ENCODE measurements at places on chromosomes 13 and 19.

DNA sequence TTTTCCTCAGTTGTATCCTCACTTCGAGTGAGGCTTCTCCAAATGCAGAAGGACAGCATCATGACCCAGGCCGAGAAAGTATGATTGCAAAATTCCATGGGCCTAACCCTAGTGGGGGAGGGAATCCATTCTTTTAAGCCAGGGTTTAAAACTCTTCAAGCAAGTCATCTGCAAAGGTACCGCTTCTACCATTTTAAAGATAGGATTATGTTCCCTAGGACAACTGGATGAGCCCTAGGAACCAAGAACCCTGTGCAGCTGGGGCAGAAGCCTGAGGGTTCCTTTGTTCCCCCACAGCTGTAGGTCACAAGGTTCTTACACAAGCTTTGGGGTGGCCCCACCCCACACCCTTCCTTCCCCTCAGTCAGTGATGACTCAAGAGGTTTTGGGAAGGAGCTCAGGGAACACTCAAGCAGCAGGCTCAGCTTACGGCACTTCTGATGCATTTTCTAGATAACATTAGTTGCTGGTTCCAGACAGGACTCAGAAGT lies 13.5 kb downstream of the ARL11 start:
- no peak for DNase-seq

- no peak for DNase-seq
Observed at GRCh38 chr13:50780201-50781015, 63.1 kb downstream of the DLEU7 start.

GRCh38 chr13:78085434-78086225 lies 167.0 kb upstream of the EDNRB start:
- no peak for DNase-seq

DNA sequence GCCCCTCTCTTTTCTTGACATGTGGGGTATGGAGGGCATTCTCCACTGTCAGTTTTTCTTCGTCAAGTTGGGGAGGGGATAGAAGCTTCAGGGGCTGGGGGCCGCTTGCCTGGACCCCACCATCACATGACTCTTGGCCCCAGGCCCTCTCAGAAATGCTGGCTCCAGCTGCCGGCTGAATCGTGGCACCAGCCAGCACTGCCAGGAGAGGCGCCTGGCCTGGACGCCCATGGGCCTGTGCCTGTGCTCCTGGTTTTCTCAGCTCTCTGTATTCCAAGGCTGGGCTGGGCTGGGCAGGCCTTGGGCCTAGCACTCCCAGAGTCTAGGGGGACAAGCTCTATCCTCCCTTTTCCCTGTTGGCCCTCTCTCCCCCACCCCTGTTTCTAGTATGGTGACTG lies 38.6 kb downstream of the LYL1 start:
- no peak for DNase-seq

GRCh38 chr19:14629557-14629956 lies 45.1 kb downstream of the ADGRE3 start:
- no peak for DNase-seq

DNA sequence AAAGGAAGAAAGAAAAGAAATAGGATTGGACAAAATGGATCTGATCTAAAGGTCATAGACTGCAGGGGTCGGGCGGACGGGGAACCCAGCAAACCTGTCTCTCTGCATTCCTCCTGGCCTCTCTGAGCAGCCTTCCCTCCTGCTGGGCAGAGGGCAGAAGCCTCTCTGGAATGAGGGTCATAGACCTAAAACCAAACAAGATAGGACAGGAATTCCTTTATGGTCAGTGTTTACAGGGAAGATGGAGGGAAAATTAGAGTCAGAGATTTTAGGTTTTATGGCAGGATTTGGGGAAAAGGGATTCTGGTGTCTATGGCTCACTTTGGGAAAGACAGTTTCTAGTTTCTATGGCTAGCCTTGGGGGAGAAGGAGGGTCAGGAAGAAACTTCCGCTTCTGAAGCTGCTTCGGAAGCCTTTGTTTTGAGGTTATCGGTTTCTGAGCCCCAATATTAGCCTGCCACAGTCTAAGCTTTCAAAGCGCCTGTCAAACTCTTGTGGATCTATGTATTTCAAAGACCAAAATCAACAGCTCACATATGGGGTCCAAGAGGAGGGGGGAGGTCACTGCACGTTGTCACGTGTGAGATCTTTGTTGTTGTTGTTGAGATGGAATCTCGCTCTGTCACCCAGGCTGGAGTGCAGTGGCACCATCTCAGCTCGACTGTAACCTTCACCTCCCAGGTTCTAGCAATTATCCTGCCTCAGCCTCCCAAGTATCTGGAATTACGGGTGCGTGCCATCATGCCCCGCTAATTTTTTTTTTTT lies 18.9 kb upstream of the DPRX start:
- DNase-seq, result no peak

- DNase-seq, result no peak
Observed at GRCh38 chr13:26762745-26763345, 2.3 kb upstream of the GPR12 start.

DNA sequence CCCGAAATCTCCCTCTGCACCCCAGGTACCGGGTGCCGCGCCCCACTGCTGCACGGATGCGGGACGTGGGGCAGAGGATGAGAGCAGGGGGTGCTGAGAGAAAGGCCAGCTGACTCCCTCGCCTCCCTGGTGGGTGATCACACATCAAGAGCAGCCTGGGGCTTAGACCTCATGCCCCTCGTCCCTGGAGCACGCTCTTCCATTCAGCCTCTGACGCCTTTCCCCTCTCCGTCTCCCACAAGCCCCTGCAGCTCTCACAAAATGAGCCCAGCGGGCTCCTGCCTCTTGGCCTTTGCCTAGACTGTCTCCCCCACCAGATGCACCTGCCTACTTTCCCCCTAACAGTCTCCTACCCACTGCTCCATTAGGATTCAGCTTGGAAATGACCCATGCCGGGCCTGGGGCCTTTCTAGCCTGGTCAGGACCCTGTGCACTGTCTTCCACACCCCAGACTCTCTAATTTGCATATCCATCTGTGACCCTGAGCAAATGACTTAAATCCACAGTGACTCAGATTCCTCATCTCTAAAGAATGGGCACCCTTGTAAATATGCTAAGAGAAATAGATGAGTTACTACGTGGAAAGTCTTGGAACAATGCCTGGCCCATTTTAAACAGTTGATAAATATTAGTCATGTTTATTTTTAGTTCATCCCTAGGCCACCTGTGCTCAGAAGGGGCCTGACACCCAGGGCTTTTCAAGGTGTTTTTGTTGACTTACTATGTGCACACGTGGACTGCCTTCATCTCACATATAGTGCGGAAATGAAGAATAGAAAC lies 582 bp upstream of the PTPRH start:
- no peak for DNase-seq

DNA sequence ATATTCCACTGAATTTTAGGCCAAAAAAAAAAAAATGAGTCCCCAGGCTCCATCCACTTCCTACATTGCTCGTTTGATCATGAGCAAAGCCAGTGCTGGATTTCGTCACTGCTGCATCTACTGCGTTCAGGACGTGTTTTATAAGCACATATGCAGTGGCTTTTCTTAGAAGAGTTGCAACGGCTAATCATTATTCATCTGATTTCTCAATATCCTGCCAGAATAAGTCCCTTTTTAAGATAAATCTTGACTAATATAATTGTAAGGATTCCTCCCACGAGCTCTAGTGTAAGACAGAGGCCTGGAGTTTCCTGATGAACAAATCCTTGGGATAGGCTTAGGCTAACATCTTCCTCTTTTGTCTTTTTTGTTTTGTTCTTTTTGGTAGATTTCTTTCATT lies 19.5 kb downstream of the FAM124A start:
- no peak for DNase-seq

Data from activated T-cell treated with anti-CD3 and anti-CD28 coated beads for 4 hours (primary cell).